ENCODE measurements at places on chromosomes 5 and 9.

- no peak for DNase-seq
Measured at GRCh38 chr5:19240170-19240569, 747.8 kb downstream of the CDH18 start.

DNA sequence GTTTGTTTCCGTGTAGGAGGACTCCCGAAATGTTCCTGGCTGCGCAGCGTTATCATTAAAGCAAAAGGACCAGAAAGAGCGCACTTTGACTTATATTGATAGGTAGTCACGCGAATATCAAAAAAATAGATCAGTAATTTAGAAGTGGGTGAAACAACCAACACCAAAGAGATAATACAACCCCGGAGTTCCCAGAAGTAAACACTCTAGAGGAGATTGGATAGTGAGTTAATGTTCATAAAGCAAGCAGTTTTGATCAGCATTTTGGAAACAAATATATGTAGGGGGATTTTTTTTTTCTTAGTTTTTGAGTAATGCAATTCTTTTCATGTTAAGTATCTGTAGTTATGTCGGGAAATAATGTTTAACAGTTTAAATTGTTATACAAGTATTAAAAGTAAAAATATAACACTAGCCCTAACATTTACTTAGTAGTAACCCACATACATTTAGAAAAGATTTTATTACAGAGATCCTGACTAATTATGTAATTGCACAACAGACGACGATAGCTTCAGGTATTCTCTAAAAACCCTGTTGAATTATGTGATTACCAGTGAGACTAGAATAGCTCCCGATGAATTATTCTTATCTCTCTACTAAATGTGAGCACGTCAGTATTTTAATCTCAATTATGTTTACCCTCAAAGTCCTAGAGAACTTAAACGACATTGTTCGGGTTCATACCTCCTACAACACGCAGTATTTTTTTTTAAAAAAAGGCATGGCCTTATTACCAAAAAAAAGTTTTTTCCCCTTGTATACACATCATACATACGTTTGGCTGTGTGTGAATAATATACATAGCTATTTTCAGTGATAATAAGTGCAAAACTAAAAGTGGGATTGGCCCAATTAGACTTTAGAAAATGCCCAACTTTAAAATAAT lies 9.4 kb upstream of the NFIB start:
- DNase-seq, result no peak

GRCh38 chr5:35502206-35502605 lies 115.5 kb upstream of the SPEF2 start:
- DNase-seq, result no peak

- DNase-seq, result no peak
Measured at GRCh38 chr9:88874391-88874790, 116.9 kb upstream of the S1PR3 start.

GRCh38 chr9:100641166-100641565 lies 63.3 kb downstream of the CAVIN4 start:
- no peak for DNase-seq

DNA sequence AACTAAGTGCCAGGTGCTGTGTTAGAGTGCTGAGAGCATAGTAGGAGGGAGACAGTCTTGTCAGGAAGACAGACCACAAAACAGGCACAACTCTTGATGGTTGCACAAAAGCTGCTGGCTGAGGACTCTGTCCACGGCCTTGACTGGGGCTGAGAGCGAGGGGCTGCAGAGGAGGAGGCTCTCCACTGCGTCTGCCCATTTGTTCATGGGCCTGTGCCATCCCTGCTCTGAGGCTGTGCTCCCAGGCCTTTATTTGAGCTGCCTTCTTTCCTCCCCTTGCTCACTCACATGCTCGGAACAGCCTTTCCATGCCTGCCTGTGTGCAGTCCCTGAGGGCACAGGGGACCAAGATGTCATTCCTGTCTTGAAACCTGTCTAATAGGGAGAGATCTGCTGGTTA lies 147.8 kb downstream of the CACNA1B start:
- no peak for DNase-seq

DNA sequence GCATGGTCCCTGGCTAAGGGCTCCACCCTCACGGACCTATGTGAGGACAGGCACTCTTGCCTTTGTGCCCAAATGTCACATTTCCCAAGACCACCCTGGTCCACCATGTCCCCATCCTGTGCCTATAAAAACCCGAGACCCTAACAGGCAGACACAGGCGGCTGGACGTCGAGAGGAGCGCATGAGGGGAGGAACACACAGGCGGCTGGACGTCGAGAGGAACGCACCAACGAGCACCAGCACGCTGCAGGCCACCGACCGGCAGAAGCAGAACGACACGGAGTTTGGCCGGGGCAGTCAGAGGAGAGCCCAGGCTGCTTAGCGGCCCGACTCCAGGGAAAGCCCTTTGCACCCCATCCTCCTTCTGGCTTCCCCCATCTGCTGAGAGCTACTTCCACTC lies 119.9 kb downstream of the ADAMTS2 start:
- no peak for DNase-seq

- no peak for DNase-seq
Measured at GRCh38 chr5:59348189-59348588, 545.3 kb downstream of the PDE4D start.

DNA sequence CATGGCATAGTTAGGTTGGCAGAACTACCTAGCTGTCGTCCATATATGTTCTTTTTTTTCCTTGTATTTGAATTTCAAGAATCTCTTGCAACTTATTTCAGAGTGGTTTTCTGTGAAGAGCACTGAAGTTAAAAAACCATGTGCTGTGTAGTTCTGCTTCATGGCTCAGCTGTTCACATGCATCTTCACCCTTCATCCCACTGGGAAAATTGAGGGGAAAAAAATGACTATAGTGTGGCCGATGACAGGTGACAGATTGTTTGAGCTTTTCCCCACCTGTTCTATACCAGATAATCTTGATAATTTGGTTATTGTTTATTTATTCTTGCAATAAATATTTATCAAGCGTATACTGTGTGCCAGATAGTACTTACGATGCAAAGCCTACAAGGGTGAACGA lies 77.8 kb downstream of the AOPEP start:
- no peak for DNase-seq

DNA sequence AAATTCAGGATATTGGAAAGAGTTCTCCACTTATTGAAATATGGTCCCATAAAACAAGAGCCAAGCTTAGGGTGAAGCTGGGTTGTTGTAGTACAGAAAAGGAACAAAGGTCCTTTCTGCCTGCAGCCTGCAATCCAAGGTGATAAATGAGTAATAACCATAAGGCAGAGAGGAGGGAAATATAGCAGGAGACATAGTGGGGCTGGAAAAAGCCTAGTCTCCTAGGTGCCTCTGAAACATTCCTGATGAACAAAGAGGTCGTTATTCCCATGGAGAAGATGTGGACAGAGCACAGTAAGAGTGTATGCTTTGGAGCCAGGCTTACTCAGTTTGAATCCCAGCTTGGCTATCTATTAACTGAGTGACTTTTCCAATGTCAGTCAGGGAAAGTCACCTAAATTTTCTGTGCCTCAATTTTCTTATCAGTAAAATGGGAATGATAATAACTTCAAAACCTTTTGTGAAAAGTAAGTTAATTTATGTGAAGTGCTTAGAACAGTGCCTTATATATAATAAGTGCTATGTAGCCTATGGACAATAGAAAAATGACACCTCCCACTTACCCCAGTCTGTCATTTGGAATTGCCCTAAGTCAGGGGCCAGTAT lies 110.8 kb upstream of the GRIN3A start:
- no peak for DNase-seq

- no peak for DNase-seq
Measured at GRCh38 chr9:135507104-135508035, 6.9 kb downstream of the MRPS2 start.

DNA sequence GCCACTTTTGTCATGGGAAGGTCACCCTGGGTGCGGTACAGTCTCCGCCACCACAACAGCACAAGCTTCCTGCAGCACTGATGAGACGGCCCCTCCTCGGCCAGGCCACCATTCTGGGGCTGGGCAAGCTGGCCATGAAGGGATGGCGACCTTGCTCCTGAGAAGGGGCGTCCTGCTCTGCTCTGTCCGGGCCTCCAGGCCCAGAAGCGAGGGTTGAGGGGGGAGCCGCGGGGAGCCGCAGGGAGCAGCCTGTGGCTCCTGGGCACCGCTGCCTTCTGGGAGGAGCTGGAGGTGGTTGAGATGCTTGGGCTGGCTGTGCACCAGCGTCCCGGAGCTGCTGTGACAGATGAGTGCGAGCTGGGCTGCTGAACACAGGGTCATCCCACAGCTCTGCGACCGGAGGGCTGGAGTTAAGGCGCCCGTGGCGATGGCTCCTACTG lies 84.3 kb upstream of the RAPGEF1 start:
- DNase-seq, result no peak

- no peak for DNase-seq
Measured at GRCh38 chr5:16894236-16895057, 41.6 kb downstream of the MYO10 start.

DNA sequence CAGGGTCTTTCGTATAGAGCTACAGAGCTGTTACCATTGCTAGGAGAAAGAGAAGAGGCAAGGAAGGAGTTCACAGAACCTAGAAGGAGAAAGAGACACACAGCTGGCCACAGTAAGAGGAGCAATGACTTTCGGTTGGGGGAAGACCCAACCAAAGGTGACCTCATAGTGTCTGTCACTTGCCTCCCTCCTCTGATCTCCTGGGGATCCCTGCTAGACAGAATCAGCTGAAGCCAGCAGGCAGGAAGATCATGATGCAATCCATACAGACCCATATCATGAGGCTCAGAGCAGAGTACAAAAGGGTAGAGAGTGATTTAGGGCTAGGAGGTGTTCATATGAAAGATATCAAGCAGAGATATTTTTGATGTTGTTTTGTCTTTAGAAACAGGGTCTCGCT lies 26.0 kb upstream of the EPB41L4B start:
- DNase-seq, result no peak

- DNase-seq, result peak; percentile 17
Measured at GRCh38 chr5:83077662-83078261, 415 bp downstream of the XRCC4 start.

DNA sequence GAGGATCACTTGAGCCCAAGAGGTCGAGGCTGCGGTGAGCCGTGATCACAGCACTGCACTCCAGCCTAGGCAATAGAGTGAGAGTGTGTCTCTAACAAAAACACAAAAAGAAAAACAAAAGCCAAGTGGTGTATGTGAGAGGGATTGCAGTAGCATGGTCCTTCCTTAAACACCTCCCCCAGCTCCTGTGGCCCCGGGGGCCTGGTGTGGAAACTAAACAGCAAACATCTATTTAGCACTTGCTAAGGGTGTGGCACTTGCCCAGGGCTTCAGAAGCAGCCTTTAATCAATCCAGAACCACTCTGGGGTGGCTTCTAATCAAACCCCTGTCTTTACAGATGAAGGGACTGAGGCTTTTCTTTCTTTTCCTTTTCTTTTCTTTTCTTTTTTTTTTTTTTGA lies 4.4 kb upstream of the FBP1 start:
- no peak for DNase-seq

DNA sequence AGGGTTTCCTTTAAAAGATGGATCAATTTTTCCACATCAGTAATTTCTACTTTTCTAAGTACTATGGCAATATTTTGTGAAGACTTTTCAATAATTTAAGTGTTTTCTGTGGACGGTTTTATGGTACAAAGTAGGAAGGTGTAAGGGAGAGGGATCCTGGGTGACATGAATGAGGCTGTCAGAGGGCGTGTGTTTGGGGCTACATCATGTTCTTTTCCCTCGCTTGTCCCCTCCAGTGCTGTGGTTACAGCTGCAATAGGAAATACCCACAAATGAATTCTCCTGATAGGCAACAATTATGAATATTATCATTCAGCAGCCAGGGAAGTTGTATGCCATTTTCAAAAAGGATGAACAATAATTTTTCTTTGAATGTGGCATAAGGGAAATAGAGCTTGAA lies 83.8 kb downstream of the CAVIN4 start:
- no peak for DNase-seq

DNA sequence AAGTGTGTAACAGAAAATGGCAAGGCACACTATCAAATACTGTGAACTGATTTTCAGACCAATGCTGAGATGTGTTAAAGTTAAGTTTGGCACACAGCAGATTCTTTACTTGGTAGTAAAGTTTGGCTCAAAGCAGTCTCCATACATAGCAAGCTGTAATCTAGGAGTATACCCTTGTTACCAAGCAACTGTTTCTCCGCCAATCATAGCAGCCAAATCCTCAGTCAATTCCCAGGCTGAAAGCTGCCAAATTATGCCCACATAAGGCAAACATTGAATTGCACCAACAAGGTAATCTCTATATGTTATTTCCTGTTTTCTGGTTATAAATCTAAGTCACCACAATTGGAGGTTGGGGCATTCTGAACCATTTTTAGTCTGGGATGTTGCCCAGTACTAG lies 345.7 kb downstream of the DEPDC1B start:
- DNase-seq, result no peak

- DNase-seq, result no peak
Measured at GRCh38 chr5:54719384-54720283, 202.1 kb downstream of the SNX18 start.

- peak; percentile 77 for DNase-seq
Measured at GRCh38 chr9:107644733-107645463, 155.3 kb upstream of the KLF4 start.

DNA sequence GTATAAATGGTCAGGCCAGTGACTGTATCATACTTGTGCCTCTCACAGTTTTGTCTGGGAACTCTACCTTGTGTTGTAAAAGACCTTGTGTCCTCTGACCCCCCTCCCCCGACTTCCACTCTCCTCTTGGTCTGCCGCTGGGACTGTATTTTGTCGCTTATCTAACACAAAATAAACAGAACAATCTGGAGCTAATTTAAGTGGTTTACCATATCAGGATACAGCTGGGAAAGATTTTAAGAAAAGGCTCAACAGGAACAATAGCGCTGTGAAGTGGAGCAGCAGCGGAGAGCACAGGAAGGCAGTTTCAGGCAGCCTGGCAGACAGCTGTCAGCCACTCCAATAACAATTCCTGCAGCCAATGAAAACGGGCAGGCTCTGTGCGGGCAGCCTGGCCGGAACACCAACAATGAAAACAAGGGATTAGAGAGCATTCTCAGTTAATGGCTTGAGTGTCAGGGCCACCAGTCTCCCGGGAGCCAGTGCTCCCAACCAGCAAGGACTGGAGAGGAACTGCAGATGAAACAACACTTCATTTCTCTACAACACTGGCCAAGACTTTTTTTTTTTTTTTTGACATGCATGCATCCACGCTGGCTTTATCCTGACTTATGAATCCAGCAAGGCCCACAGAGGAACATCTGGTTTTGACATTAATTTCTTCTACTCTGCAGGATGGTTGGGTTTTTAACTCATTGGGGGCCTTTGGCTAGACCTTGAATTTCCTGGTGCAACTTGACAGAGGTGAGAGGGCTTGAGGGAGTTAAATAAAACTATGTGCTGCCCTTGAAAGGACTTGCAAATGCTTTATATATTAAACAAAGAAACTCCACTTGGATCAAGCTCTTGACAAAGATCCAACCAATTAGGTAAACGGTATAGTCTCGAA lies 76.7 kb downstream of the ARSB start:
- no peak for DNase-seq

All from CD14-positive monocyte (primary cell).